ENCODE measurements at places on chromosomes 16 and 17.

GRCh38 chr17:66399441-66399840, 97.0 kb downstream of the PRKCA start:
- no peak for DNase-seq

- DNase-seq: no peak
Observed at GRCh38 chr17:68572138-68572842, 28.9 kb downstream of the FAM20A start.

DNA sequence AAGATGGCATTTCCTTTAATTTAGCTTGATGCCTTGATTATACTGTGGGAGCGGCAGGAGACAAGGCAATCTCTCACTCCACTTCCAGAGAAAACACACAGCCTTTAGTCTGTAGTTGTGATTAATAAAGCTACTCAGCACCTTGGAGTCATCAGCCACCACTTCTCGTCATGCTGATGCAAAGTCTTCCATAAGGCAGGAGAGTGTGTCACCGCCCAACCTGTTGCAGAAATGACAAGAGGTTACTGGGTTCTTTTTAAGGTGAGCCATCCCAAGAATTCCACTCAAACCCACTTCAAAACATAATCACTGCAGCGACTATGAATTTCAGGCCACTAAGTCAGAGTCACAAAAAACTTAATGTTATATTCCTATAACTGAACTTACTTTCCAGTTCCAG, 223.9 kb upstream of the TOX3 start:
- DNase-seq: no peak

- DNase-seq: no peak
Observed at GRCh38 chr17:80832266-80832676, 159.4 kb upstream of the CHMP6 start.

GRCh38 chr17:48368352-48368908, 61.6 kb downstream of the SKAP1 start:
- DNase-seq: no peak
